ENCODE measurements at places on chromosomes 11 and 22.

DNA sequence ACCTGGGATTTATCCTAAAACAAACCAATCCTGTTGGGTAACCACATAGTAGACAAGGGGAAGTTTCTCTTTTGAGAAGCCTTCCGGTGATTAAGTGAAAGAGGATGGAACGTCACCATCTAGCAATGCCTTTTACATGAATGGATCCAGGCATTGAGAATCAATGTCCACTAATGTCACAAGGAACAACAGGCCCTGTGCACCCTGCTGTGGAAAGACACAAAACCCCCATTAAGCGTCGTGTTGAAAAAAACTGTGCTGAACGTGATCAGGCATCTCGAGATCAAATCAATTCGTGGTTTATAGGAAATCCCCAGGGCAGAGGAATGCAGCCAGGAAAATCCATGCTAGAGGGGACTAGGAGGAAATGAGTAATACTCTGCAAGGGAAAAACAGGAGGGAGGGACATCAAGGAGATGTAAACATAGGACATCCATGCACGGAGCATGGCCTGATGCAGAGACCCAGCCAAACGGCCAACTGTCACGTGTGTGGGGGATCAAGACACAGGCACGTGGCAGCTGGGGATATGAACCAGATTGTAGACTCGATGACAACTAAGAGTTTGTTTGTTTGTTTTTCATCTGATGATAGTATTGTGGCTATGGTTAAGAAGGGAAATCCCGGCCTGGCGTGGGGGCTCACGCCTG is 38.6 kb upstream of the CARS1 start:
- no peak for DNase-seq

DNA sequence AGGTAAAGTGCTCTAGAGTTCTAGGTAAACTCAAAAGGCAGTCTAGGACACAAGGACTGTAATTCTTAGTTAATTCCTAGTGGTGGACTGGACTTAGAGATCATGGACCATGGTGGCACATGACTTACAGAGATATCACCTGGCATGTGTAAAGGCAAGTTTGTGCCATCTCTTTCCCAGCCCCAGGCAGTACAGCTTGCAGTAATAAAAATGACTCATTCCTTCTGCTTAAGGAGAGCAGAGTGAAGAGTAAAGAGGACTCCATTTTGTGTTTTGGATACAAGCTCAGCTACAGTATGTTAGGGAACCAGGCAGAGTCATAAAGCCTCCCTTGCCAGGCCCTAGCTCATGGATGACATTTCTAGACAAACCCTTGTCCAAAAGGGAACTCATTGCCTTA is 629.9 kb downstream of the JRKL start:
- DNase-seq, result no peak

DNA sequence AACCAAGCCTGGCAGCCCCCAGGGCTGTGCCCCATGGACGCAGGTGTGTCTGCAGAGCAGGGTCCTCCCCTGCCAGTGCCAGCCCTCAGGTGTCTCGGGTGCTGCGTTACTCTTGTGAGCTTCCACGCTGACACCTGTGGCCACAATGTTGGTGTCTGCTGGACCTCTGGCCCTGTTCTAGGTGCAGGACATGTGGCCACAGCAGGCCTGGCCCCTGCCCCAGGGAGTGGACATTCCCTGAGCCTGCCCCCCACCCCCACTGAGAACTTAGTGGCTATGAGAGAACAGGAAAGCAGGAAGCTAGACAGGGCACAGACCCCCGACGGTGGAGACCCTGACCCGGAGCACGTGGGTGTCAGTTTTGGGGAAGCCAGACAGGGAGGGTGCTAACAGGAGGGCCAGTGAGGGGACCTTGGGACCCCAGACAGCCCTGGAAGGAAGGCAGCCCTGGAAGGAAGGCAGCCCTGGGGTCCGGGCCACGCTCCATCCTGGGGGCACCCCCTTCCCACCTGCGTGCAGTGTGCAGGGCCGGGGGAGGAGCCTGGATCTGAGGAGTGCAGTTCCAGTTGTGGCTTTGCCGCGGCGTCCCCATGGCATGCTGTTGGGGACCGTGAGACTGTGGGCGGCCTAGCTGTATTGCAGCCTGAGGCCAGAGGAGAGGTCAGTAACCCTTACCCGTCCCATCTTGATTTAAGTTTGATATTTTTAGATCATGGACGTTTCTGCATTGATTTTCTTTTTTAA is 43.9 kb upstream of the PPARA start:
- DNase-seq, result no peak

- DNase-seq, result no peak
Measured at GRCh38 chr11:62391642-62392425, 27.0 kb upstream of the SCGB1A1 start.

DNA sequence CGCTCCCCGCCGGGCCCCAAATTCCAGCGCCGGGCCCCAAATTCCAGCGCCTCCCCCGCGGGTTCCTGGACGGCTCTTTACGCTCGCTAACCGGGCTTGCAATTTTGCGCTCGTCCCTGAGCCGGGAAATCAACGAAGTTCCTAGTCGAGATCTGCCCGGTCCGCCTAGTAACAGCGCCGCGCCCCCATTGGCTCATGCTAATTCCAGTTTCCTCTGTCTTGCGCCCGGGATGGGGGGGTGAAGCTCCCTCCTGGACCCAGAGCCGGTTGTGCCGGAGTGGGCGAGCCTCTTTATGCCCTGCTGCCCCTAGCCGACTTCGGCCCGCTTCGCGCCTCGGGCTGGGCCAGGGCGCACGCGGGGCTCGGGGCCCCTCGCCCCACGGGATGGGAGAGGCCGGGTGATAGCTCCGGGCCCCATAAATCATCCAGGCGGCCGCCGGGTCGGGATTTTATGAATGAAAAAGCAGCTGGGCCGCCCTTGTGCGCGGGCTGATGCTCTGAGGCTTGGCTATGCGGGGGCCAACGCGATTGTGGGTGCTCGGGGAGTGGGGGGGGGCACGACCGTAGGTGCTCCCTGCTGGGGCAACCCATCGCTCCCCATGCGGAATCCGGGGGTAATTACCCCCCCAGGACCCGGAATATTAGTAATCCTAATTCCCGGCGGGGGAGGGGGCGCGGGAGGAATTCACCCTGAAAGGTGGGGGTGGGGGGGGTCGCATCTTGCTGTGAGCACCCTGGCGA is 1.8 kb upstream of the CCND1 start:
- DNase-seq, result no peak

DNA sequence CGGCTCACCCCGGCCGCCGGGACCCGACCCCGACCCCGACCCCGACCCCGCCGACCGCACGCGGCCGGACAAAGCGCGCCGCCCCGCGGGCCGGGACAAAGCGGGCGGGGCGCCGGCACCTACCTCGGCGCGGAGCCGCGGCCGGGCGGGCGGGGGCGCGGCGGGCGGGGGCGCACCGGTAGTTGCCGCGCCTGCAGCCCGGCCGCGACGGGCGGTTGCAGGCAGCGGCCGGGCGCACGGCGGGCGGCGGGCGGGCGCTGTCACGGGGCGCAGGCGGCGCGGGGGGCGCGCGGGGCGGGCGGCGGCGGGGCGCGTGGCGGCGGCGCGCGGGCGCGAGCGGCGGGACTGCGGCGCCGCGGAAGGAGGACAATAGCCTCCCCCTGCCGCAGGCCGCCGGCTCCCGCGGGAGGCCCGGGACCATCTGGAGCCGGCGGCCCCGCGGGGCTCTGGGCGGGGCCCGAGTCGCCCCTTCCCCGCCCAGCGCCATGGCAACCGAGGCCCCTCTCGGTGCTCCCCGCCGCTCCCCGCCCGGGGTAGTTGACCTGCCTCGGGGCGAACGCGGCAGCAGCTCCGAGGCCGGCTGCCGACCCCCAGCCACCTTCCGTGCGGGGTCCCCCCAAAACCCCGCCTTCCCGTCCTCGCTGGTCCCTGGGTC is 851 bp downstream of the SPTBN2 start:
- no peak for DNase-seq

DNA sequence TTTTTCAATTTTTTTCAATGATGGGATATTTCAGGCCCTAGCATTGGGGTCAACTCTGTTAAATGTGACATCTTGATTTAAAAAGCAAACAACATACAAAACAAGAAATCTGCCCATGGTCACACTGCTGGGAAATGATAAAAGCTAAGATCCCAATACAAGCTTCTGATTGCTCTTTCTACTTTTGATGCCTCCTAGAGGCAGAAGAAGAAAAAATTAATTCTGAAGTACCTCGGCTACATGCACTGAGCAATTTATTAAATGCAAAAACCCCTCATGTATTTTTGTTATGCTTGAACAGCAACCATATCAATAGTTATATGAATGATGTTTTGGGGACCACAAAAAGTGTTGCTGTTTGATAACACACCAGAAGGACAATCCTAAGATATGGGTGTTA is 342.1 kb upstream of the NARS2 start:
- no peak for DNase-seq

GRCh38 chr11:134409552-134410429 is 2.3 kb downstream of the B3GAT1 start:
- no peak for DNase-seq

- DNase-seq, result no peak
Measured at GRCh38 chr11:14444441-14445189, 55.0 kb downstream of the COPB1 start.

GRCh38 chr11:111349191-111349695 is 29.8 kb downstream of the POU2AF1 start:
- DNase-seq, result no peak

DNA sequence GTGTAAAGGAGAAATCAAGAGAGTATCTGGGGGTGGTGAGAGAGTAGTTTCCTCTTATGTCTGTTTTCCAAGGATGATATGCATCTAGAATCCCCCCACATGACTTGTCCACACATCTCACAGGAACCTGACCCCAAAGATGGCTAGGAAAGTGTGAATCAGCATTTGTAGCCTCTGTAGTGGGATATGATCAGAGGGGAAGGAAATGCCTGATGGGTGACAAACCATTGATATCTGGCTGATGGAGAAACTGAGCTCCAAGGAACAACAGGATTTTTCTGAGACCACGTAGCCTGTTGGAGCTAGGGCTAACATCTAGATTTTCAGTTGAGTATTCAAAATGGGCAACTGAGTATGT is 369.4 kb downstream of the DDX10 start:
- DNase-seq, result no peak

GRCh38 chr11:95547976-95548375 is 241.6 kb downstream of the FAM76B start:
- DNase-seq, result no peak

GRCh38 chr11:117409511-117409910 is 81.9 kb downstream of the CEP164 start:
- no peak for DNase-seq
